ENCODE measurements at places on chromosomes 7 and 10. TPM values are rescaled to one million over a fixed set of nuclear protein-coding genes. Genes with fewer than 3 reads are reported as not detected.

The C10orf53 gene
- total RNA-seq = 0.15 TPM

The TAS2R4 gene
- 1.4 TPM for total RNA-seq

The MYH16 gene
- total RNA-seq = 0.60 TPM

The HMX3 gene
- total RNA-seq = not detected

The CFAP43 gene
- total RNA-seq = 1.8 TPM

The C10orf120 gene
- not detected for total RNA-seq

The RAB19 gene
- not detected for total RNA-seq

The TMEM178B gene
- total RNA-seq = 19.4 TPM

The FGL2 gene
- total RNA-seq = 24.1 TPM

The TFPI2 gene
- 0.56 TPM for total RNA-seq

The ADRB1 gene
- total RNA-seq = 0.47 TPM

The TMEM270 gene
- not detected for total RNA-seq
